ENCODE measurements at places on chromosomes 2 and 18. TPM values are rescaled to one million over a fixed set of nuclear protein-coding genes. Genes with fewer than 3 reads are reported as not detected.

Gene ZBTB7C
- 0.02 TPM for total RNA-seq

Gene ATP5F1A
- total RNA-seq = 310 TPM

Gene G6PC2
- total RNA-seq = not detected

Gene RFX8
- not detected for total RNA-seq

Gene C2orf15
- 0.73 TPM for total RNA-seq

Gene DSEL
- 0.27 TPM for total RNA-seq

Gene CRYGD
- not detected for total RNA-seq

Gene C2orf72
- 7.9 TPM for total RNA-seq

Gene RTKN
- 29.6 TPM for total RNA-seq

Gene NPPC
- total RNA-seq = 0.21 TPM

Data from A549 treated with CORT108297 at 1 μM for 4 hours (cell line).